Psoas muscle (tissue), 8 donors: ENCODE measurements at places on chromosomes 7 and 10. TPM values are rescaled to one million over a fixed set of nuclear protein-coding genes. Genes with fewer than 3 reads are reported as not detected.

Gene ERVW-1
- total RNA-seq: not detected

Gene APBB1IP
- total RNA-seq: 1.5 TPM

DNA sequence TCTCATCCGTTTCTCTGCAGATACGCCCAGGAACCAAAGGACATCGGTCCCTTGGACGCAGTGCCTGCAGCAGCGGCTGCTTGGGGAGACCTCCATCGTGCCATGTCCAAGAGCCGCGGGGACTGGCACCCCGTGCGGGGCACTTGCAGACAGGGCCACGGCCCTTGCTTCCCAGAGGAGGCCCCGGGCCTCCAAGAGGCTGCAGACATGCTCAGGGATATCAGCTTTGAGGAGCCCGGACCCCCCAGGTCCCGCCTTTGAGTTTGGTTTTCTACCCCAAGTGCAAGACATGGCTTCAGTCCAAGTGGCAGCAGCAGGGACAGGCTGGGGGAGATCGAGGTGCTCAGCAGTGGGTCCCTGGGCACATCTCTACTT is 279.6 kb downstream of the ELFN1 start:
- DNase-seq: no peak

DNA sequence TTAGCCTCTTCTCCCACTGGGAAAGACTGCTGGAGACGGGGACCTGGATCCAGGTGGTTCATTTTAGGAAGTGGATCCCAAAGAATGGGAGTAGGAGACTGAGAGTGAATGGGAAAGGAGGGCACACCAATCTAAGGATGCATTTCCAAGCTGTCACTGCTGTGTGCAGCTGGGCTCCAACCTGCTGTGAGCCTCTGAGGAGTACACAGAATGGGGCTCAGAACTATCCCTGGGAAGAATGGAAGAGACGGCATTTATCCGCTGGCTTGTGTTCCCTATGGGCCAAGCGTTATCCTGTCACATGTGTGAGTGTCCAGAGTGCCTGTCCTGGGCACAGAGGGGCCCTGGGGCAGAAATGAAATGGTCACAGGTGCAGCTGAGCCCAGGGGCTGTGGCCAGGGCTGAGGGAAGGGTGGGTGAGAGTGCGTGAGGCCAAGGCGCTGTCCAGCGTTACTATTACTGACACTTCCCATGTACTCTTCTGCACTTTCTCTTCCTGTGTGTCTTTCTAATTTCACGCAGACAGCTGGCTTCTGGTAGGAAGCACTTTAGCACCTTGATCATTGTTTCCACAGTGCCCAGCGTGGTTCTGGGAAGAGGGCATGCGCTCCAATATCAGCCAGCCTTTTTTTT is 35.4 kb upstream of the PODXL start:
- DNase-seq: no peak

DNA sequence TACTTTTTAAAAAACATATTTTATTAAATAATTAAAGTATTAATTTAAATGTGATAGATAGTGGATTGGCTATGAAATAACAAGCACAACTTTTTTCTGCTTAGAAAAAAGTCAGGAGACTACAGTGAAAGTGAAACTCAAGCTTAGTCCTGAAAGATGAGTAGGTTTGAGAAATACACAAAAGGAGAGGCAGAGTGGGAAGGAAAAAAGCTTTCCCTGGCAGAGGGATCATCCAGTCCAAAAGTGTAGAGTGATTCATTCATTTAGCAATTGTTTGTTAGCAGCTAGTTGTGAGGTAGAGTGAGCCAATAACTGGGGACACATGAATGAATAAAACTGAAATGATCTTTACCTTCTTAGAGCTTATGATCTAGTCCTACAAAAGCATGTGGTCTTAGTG is 93.5 kb downstream of the FOXP2 start:
- DNase-seq: no peak
